ENCODE measurements at places on chromosomes 5 and 9.

DNA sequence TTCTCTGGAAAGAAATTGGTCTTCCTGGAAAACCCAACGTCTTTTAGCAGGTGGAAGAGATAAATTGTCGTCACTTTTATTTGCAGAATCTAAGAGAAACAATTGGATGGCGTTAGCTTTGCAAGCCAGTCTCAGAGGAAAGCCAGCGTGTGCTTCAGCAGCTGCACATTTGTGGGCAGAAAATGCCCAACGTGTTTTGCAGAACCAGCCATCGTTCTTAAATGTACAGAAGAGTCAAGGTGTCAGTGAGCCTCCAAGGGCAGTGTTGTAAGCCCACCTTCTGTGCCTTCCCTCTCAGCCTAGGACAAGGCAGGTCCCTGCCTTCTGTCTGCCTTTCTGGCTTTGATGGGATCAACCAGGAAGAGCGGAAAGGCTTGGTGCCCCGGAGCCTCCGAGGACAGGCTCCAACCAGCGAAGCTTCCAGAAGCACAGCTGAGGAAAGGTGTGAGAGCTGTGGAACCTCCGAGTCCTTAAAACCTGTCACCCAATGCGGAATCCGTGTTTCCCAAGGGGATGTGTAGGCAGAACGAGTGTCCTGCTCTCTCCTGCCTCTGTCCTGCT lies 116.0 kb upstream of the IRX2 start:
- DNase-seq, result no peak

GRCh38 chr5:100799166-100799565 lies 103.9 kb downstream of the ST8SIA4 start:
- DNase-seq, result no peak

DNA sequence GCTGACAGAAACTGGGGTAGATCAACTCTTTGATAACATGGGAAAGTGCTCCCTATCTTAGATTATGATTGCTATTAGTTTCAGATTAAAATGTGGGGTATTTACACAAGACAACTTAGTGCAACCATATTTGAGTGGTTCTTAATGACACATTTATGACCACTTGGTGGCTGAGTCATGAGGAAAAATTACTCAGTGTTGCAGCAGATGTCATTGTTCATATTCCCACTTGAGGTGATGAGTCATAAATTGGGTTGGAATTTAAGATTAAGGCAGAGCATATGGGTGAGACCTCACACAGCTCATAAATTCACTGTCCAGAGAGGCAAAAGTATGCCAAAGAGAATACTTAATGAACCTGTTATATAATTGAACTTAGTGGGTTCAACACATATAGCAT lies 408.3 kb downstream of the DMRT2 start:
- DNase-seq, result no peak

GRCh38 chr5:175652741-175653663 lies 4.9 kb upstream of the HRH2 start:
- peak; percentile 41 for DNase-seq

DNA sequence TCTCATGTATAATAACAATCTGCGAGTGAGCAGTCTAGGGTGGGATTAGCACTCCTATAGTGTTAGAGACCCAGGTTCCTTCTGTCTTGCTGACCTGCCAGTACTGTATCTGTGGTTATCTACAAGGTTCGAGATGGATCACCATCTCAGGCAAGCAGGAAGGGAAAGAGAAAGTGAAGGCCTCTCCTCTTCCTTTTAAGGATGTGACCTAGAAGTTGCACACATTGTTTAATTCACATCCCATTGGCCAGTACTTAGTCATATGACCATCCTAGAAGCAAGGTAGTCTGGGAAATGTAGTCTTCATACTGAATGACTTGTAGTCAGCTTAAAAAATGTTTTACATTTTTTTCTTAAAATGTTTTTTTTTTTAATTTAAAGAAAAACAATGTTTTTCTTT lies 168.6 kb downstream of the CARTPT start:
- no peak for DNase-seq

DNA sequence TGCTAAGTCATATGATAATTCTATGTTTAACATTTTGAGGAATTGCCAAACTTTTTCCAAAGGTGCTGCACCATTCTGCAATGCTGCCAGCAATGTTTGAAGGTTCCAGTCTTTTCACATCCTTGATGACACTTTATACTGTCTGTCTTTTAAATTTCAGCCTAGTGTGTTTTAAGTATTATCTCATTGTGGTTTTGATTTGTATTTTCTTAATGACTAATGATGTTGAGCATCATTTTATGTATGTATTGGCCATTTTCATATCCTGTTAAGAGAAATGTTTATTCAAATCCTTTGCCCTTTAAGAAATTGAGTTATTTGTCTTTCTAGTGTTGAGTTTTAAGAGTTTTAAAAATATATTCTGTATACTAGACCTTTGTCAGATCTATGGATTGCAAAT lies 5.0 kb upstream of the TEX48 start:
- DNase-seq, result no peak

DNA sequence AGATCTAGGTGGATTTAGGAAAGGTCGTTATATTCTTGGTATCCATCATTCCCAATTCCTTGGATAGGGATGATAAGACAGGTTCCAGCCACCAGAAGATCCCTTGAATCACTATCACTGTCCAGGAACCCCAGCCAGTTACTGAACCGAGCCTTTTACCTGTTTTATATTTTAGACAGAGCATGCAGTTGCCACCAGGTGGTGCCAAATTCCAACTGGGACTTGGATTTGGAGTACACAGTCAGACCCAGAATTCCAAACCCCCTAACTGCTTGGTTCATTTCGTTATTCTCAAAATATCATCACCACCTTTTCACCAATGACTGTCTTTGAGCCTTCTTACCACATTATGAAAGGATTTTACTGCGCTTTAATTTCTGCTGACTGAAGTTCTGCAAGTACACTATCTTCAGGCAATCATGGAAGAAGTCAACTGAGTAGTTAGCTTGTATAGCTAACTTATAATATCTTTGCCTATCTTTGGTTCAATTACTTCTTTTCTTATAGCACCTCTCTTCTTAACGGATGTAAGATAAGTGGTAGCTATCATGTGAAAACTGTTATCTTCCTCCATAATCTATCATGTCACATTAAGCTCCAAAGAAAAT lies 191.8 kb downstream of the PRR16 start:
- no peak for DNase-seq

- no peak for DNase-seq
Observed at GRCh38 chr9:130858739-130859705, 24.0 kb downstream of the ABL1 start.

GRCh38 chr5:50727149-50727496 lies 60.7 kb downstream of the PARP8 start:
- DNase-seq, result no peak

DNA sequence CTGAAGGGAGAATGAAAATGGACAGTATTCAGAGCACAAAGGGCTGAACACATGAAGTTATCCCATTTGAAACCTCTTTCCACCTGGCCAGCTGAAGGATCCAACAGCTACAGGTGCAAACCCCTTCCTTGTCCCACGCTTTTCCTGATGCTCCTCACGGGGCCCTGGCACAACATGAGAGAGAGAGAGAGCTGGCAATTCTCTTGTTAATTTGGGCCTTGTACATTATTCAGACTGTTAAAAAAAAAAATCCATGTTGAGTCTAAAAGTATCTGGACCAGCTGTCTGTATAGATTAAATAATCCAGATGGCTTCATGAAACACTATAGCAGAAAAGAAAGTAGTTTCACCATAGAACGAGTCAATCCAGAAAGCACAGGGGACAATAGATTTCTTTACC lies 74.1 kb downstream of the HMHB1 start:
- no peak for DNase-seq

GRCh38 chr9:126216826-126217225 lies 109.8 kb upstream of the MVB12B start:
- DNase-seq, result no peak

GRCh38 chr9:37381094-37381741 lies 41.3 kb upstream of the GRHPR start:
- DNase-seq, result no peak

GRCh38 chr9:101403516-101404285 lies 5.0 kb downstream of the ZNF189 start:
- DNase-seq, result no peak

Measured in activated CD8-positive, alpha-beta memory T cell treated with anti-CD3 and anti-CD28 coated beads for 1 hour (primary cell).